Esophagus squamous epithelium (tissue), 5 donors: ENCODE measurements at places on chromosomes 6 and 20.

- H3K36me3 ChIP-seq, result no peaks in the 10 kb centered on the region
- H3K27me3 ChIP-seq, result no peaks in the 10 kb centered on the region
Observed at GRCh38 chr6:118565311-118565960, 17.3 kb downstream of the PLN start.

DNA sequence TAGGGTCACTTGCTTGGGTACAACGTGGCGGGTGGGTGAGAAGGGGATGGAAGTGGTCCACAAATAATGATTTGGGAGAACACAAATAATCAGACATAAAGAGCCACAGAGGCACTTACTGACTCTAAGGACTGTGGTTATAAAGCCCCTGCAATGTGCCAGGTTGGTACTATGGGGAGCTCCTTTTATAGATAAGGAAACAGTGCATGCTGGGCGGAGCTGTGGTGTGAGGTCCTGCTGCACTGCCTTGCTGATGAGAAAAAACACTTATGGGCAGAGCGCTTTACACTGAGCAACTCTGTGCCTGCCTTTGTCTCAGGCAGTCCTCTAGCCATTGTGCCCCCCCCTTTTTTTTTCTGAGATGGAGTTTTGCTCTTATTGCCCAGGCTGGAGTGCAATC, 29.1 kb upstream of the SCRT2 start:
- no peaks in the 10 kb centered on the region for H3K27me3 ChIP-seq
- H3K4me1 ChIP-seq, result peaks cover 1% of the 10 kb centered on the region
- DNase-seq, result no peak
- H3K4me3 ChIP-seq, result no peak overlapping the region

DNA sequence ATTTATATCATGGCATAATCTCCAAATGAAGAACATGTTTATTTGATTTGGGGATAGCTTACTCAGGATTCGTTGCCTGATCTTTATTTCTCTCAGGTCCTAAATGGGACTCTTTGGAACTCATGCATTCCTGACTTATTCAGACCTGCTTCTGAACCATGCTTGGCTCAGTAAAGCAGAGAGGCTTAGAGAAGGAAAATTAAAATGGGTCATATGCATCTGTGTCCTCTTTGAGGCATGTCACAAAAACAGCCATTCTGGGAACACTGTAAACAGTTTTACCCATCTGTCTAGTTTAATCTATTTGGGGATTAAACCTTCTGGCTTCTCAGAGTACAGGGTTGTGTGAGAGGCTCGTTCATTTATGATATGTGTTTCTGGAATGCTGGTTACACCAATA, 1017.3 kb downstream of the KIF16B start:
- H3K27ac ChIP-seq, result no peak overlapping the region
- no peak for DNase-seq
- no peaks in the 10 kb centered on the region for H3K4me1 ChIP-seq
- no peak overlapping the region for H3K4me3 ChIP-seq

GRCh38 chr6:118931436-118931835, 3.5 kb downstream of the MCM9 start:
- DNase-seq, result no peak
- no peaks in the 10 kb centered on the region for H3K27me3 ChIP-seq
- H3K36me3 ChIP-seq, result no peaks in the 10 kb centered on the region
- no peaks in the 10 kb centered on the region for H3K4me1 ChIP-seq
- H3K4me3 ChIP-seq, result no peak overlapping the region
- H3K27ac ChIP-seq, result no peak overlapping the region

- no peaks in the 10 kb centered on the region for H3K4me1 ChIP-seq
- H3K36me3 ChIP-seq, result no peaks in the 10 kb centered on the region
- DNase-seq, result no peak
- no peak overlapping the region for H3K4me3 ChIP-seq
- H3K27ac ChIP-seq, result no peak overlapping the region
Observed at GRCh38 chr6:105186576-105186975, 6.8 kb upstream of the POPDC3 start.
